Left lobe of liver (tissue), 2 donors: ENCODE measurements at places on chromosomes 12 and 14. TPM values are rescaled to one million over a fixed set of nuclear protein-coding genes. Genes with fewer than 3 reads are reported as not detected.

DNA sequence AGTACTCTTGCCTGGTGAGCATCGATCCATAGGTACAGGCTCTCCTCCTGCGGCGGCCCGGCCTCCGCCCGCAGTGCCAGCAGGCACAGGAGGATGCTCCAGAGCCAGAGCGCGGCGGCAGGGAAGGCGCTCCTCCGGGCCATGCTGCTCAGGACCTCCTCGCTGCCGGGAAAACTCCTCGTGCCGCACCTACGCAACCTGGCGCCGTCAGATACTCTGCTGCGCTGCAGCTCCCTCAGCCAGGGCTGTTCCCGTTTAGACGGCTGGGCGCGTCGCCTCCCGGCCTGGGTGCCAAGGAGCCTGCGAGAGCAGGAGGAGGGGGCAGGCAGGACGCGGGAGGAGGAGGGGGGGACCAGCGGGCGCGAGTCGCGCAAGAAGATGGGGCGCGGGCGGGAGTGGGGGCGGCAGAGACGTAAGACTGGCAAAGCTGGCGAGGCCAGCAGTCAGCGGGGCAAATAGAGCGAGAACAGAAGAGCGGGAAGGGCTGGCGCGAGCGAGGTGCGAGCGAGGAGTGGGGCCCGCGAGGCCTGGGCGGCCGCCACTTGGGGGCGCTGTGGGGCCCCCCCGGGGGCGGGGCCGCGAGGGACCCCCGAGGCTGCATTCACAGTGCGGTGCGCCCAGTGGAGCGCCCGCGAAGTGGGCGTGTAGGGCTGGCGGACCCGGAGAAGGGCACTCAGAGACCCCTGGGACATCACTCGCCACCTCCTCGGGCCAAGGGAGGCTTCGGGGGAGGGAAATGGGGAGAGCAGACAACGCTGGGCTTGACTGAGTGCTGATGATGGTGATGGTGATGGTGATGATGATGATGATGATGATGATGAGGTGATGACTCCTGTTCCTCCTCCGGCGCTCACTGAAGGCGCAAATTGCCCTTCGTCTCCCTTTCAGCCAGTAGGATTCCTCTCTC is at the start of gene WIF1:
Gene WIF1, minus strand, starts transcription at position 257 of the 907 bp plus-strand sequence. Its CDS starts 114 bp downstream, at position 143.
- DNase-seq, result no peak

DNA sequence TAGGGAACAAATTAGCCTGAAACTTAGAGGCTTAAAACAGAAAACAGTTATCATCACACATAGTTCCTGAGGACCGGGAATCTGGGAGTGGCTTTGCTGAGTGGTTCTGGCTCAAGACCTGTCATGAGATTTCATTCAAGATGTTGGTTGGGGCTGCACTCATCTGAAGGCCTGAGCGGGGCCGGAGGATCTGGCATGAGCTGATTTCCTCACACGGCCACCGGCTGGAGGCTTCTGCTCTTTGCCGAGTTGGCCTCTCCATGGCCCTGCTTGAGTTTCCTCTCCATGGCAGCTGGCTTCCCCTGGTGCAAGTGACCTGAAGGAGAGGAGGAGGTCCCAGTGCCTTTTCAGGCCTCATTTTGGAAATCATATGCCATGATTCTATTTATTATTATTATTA is 128.1 kb downstream of the PAPOLA start:
- peak; percentile 16 for DNase-seq

- DNase-seq, result no peak
Observed at GRCh38 chr12:8465301-8465996, 9.7 kb downstream of the CLEC6A start.

- no peak for DNase-seq
Observed at GRCh38 chr12:20175704-20176388, 192.5 kb upstream of the PDE3A start.

DNA sequence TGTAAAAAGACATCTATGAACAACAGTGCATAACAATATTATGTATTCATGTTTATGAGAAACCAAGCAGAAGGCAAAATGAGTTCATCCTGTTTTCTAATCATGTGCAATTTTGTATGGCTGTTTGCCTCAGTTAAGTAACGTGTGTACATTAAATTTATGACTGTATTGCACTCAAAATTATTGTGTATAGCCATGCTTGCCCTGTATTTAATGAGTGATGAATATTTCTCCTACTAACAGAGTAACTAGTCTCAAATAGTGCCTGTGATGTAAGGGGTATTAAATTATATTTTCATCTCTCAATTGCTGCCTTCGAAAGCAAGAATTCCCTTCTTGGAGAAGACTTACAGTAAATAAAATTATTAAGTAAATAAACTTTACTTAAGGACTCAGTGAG is 154.2 kb downstream of the NOVA1 start:
- DNase-seq, result no peak

- peak; percentile 46 for DNase-seq
Observed at GRCh38 chr12:65881965-65882413, 57.7 kb downstream of the HMGA2 start.

DNA sequence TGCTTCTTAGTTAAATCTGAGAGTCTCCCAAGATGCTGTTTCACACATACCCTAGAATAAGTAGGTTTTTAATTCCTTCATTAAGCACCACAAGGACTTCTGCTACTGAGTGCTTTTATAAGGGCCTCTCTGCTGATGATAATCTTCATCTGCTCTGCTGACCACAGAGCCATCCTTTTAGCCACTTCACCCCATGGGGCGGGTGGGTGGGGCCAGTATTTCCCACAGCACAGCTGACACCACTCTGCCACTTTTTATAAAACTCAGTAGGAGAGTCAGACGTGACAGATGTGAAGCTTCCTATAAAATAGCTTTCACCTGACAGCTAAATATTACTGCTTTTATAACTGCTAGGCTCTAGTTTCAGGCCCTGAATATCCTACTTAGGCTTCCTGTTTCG is 20.3 kb downstream of the FCF1 start:
- no peak for DNase-seq

GRCh38 chr14:30214461-30215090 is 286.9 kb upstream of the PRKD1 start:
- no peak for DNase-seq

DNA sequence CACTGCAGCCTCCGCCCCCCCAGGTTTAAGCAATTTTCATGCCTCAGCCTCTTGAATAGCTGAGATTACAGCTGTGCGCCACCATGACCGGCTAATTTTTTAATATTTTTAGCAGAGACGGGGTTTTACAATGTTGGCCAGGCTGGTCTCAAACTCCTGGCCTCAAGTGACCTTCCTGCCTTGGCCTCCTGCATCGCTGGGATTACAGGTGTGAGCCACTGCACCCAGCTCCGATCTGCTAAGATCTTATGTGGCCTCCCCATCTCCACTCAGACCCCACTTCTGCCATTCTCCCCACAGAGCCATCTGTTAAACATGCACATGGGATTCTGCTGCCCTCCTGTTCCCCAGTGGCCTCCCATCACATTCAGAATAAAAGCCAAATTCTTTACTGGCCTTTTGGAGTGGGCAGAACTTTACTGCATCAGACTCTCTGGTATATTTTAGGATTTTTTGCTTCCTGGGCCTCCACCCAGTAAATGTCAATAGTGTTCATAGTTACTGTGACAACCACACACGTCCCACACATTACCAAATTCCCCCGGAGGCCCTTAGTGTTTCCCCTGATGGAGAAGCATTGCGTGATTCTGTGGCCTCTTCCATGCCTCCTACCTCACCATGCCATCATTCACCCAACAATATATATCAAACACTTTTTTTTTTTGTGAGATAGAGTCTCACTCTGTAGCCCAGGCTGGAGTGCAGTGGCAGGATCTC is 96.3 kb downstream of the PTPN11 start:
- DNase-seq, result no peak

DNA sequence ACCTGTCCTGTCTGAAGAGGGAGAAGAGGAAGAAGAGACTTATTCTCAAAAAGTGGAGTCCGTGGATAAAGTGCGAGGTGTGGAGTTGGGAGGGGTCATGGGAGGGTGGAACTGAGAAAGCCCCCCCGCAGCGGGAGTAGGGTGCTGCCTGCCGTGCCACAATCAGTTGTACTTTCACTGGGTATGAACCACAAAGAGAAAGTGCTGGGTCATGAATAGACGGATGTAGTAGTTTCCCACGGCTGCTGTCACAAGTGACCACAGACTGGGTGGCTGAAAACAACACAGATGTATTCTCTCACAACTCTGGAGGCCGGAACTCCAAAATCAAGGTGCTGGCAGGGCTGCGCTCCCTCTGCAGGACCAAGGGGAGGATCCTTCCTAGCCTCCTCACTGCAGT is 5.5 kb downstream of the DNAH10 start:
- DNase-seq, result no peak

DNA sequence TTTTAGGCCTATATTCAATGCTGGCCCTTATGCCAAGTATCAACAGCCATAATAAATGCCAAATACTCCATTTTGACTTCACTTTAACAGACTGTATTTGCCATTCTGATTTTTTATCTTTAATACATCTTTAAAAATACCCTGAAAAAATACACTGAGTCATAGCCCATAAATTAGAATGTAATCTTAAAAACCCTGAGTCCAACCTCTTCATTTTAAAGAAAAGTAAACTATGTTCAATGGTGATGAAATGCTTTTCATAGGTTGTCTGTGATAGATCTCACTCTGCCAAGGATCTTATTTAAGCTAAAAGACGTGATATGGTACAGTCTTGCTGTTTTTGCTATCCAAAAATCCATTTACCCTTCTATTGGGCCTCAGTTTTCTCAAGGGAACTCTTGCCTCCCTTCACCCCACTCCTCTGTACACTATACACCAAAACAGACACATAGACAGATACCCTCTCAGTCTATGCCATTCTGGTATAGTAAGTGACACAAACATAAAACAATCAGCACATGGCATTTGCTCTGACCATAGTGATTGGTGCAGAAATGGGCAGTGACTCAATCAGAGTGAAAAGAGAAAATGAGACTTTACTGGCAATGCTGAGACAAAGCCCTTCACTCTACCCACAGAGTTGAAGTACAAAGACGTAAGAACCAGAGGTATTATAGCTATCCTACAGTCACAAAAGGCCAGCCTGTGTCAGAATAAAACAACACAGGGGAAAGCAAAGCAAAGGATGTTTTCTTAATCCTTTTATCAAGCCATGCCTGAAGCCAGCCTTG is 49.1 kb downstream of the BTG1 start:
- DNase-seq, result no peak

DNA sequence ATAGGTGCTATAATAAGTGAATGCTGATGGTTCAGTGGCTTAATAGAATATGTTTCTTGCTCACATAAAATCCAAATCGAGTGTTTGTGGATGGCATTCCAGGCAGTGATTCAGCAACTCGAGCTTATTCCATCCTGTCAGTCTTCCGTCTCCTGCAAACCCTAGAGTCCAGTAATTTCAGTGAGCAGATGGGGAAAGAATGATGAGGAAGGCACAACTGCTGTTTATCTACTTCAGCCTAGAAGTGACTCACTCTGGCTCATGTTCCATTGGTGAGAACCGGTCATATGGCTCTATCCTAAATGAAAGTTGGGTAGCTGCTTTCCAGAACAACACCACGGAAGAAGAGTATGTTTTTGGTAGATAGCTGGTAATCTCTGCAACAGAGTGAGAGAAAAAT is 421.8 kb upstream of the PDE3A start:
- DNase-seq, result no peak

GRCh38 chr14:104441275-104442106 is 138.1 kb upstream of the C14orf180 start:
- no peak for DNase-seq

Gene PLEKHD1
- not detected for total RNA-seq

Gene PLEKHH1
- total RNA-seq, result 2.9 TPM

Gene SOCS2
- total RNA-seq, result 3.1 TPM
